ENCODE measurements at places on chromosomes 2 and 18. TPM values are rescaled to one million over a fixed set of nuclear protein-coding genes. Genes with fewer than 3 reads are reported as not detected.

IL18RAP gene
- total RNA-seq: not detected

METTL21A gene
- total RNA-seq: 40.9 TPM

- peak; percentile 30 for DNase-seq
Measured at GRCh38 chr2:102618452-102619413, 620 bp upstream of the SLC9A2 start.

- DNase-seq: no peak
Measured at GRCh38 chr2:102480285-102481195, 7.5 kb downstream of the SLC9A4 start.

DNA sequence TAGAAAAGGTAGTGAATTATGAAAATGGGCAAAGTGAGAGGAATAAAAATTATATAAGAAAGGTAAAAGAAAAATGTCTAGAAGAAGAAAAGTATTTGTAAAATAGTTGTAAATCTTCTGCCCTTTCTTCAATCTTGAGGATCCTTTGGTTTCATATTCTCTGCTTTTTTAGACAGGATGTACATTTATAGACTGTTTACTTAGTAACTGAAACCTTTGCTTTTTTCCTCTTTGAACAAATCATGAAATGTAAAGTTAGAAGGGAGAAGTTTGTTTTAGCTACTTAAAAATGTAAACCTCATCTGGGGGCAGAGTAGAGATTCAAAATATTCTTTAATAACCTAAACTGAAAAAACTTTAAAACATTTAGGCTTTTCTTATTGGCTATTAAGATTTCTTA, 150.4 kb upstream of the ITGA4 start:
- DNase-seq: no peak

DNA sequence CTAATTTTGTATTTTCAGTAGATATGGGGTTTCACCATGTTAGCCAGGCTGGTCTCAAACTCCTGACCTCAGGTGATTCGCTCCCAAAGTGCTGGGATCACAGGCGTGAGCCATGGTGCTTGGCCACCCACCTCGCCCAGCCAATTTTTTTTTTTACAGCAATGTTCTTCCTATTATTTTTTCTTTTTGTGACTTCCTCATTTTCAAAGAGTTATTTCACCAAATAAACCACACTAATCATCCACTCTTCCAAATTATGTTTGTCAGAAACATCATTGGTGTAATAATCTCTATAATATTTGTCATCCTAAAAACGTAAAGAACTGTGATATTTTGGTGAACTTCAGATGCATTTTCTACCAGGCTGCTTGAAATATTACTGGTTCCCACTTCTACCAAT, 16.3 kb upstream of the PDCL3 start:
- DNase-seq: no peak

GRCh38 chr18:48333563-48333962, 75.6 kb downstream of the ZBTB7C start:
- DNase-seq: no peak

GRCh38 chr2:158894078-158894477, 74.4 kb upstream of the TANC1 start:
- no peak for DNase-seq

GRCh38 chr2:128197059-128197458, 106.1 kb downstream of the UGGT1 start:
- no peak for DNase-seq

GRCh38 chr2:232418466-232419244, 12.0 kb downstream of the ALPG start:
- no peak for DNase-seq

DNA sequence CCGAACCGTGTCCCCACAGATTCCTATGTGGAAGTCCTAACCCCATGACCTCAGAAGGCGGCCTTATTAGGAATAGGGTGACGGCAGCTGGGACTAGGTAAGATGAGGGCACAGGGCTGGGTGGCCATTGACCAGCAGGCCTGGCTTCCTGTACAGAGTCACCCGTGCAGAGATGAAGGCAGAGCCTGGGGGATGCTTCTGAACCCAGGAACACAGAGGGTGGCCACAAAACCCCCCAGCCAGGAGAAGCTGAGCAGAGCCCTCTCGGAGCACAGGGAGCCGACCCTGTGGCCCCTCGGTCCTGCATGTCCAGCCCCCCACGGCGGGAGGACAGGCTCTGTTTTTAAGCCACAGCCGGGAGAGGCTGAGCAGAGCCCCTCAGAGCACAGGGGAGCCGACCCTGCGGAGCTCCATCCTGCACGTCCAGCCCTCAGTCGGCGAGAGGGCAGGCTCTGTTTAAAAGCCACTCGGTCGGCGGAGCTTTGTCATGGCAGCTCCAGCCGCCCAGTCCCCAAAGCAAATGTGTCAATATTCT, 2.7 kb downstream of the PDCD1 start:
- DNase-seq: no peak

DNA sequence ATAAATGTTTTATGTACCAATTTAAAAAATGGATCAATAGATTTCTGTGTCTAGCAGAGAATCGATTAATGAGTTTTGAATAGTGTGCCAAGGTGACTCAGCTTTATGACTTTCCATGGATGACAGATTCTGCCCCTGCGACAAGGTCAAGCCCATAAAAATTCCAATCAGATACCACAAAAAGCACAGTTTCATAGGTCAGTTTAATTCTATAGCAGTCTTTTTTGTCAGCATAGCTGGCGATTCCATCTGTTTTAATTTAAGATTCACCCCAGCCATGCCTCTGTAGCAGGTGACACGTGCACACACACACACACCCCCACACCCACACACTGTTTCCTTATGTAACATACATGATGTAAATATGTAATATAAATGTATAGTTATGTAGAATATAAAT, 28.9 kb downstream of the RAB31 start:
- peak; percentile 66 for DNase-seq
